Dermis blood vessel endothelial cell (primary cell): ENCODE measurements at places on chromosomes 12 and 14. TPM values are rescaled to one million over a fixed set of nuclear protein-coding genes. Genes with fewer than 3 reads are reported as not detected.

C12orf56 gene
- total RNA-seq = under 0.01 and 0.05 TPM in 2 replicates

GRCh38 chr12:104720339-104721038 lies 237.6 kb downstream of the SLC41A2 start:
- DNase-seq = peak; percentile 40

HHIPL1 gene
- 1.7 and 4.1 TPM in 2 replicates for total RNA-seq

ACOT6 gene
- not detected in 2 replicates for total RNA-seq

GRCh38 chr12:3980504-3981272 lies 107.5 kb upstream of the PARP11 start:
- DNase-seq = no peak

- peak; percentile 91 for DNase-seq
Measured at GRCh38 chr12:41521872-41522379, 333.8 kb downstream of the PDZRN4 start.

DNA sequence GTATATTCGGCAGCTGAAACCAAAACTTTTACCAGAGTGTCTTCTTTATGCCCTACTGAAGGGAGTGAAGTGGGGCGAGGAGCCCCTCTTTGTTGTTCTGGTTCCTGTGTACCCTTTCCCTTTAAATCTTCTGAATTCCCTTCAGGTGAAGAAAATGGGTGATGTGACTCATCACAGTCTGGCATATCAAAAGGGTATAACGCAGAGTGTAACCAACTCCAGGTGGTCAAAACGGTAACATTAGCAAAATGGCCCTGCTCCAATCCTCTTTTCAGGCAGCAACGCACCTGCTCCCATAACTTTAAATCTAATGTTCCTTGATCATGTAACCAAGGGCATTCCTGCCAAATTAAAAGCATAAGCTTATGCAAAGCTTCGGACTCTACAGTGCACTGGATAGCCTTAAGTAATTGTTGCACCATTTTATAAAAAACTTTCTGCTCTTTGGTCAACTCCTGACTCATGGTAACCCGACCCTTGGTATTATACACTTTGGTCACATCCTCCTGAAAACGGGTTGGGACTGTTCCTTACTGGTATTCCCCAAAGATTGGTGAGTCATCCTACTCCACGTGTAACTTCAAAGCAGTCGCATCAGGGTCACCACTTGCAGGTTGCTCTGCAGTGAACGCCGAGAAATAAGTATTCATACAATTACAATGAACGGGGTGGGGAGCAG lies 83.1 kb downstream of the KCNMB4 start:
- no peak for DNase-seq

EIF4B gene
- 1,240 and 1,351 TPM in 2 replicates for total RNA-seq

CD9 gene
- total RNA-seq = 517 and 1,153 TPM in 2 replicates

DNA sequence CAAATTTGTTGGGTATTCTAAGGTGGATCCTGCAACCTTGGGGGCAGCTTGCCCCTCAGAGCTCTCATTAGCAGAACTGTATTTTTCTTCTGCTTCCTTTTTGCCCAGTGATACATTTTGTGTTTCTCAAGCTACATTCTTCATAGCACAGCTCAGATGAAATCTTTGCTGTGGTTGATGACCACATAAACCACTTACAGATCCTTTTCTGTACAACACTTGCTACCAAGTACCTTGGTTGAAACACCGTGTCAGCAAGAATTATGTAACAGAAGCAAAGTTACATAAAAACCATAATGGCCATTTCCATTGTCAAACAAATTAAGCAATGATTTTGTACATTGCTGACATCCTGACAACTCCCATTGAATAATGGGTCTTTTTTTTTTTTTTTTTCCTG lies 9.7 kb upstream of the PLBD1 start:
- no peak for DNase-seq

GRCh38 chr14:99393059-99393655 lies 87.5 kb downstream of the SETD3 start:
- DNase-seq = peak; percentile 64

GRCh38 chr12:39805651-39806050 lies 186.0 kb upstream of the ABCD2 start:
- no peak for DNase-seq

DNA sequence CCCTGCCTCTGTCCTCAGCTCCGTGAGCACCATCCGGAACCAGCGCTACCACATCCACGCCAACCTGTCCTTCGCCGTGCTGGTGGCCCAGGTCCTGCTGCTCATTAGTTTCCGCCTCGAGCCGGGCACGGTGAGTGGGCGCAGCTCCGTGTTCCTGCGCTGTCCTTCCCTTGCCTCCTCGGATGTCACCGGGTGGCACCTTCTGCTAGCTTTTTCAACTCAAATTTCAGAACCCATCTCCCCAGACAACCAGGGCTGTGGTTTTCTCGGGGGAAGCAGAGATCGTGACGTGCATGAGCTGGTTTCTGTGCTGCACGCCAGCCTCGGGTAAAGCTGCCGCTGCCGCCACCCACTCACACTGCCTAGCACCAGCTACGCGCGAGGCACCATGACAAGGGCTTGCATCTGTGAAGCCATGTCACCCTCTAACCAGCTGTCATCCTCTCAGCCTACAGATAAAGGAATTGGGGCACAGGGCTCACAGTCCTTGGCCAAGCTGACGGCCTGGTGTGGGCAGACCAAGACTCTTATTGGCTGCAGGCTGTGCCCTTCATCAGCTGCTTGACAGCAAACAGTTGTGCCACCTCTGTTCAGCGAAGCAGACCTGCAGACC lies 152.1 kb downstream of the ADGRD1 start:
- DNase-seq = no peak

- DNase-seq = no peak
Measured at GRCh38 chr14:32473464-32473855, 144.4 kb downstream of the AKAP6 start.

RNU6-7 gene
- not detected in 2 replicates for total RNA-seq

DNA sequence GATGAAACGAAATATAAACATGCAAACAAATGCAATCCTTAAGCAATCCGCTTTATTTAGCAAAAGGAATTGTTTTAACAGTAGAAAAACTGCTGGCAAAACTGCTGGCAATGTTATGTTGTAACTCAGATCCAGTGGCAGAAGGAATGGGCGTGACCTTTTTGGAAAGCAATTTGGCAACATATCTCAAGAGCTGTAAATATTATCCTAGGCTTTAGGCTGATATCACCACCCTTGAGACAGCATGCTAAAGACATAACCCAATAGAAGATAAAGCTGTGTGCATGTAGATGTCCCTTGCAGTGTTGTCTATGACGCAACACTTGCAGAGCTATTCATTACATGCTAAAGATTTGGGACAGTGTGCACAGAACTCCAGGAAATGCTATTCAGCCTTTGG lies 138.5 kb downstream of the DICER1 start:
- no peak for DNase-seq

GRCh38 chr14:33352821-33353220 lies 414.1 kb downstream of the NPAS3 start:
- no peak for DNase-seq

GRCh38 chr12:110807640-110808039 lies 39.1 kb upstream of the CCDC63 start:
- DNase-seq = no peak

DNA sequence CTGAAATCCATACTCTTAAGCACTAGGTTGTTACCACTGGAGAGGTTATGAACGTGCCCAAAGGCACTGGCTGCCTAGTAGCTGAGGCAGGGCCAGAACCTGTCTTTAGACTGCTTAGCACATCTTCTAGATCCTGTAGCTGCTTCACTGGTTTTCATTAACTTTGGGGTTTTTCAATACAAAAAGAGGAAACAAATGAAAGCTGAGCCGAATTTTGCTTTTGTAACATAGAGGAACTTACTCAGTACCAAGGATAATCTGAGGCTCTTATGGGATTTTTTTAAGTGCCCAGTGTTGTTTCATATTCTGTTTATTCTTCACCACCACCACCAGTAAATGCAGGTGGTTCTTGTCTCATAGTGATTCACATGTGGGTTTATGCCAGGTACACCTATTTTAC lies 396.1 kb downstream of the RAD51B start:
- no peak for DNase-seq

DNA sequence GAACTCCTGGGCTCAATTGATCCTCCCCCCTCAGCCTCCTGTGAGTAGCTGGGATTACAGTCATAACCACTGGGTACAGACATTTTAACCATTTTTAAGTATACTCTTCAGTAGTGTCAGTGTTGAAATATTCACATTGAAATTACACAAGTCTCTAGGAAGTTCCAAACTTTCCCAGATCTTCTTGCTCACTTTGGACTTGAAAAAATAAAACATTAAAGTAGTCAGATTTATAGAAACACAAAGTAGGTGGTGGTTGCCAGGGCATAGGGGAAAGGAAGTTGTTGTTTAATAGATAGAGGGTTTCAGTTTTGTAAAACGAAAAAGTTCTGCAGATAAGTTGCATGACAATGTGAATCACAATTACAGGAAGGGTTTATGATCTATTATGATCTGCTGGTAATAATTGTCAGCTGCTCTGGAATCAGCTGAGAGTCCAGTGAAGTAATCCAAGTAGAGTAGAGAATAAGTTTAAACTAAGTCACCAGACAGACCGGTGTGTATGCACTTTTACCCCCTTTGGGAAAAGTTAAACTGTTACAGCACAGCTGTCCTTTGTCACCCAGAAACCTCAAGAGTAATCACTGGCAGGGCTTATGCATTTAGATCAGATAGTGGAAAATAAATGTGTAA lies 27.4 kb downstream of the PCNX1 start:
- DNase-seq = peak; percentile 51

GRCh38 chr14:26389646-26390508 lies 208.0 kb downstream of the NOVA1 start:
- DNase-seq = no peak

GRCh38 chr14:69537900-69538299 lies 36.8 kb downstream of the CCDC177 start:
- DNase-seq = no peak

ARG2 gene
- total RNA-seq = 39.5 and 61.5 TPM in 2 replicates

DNA sequence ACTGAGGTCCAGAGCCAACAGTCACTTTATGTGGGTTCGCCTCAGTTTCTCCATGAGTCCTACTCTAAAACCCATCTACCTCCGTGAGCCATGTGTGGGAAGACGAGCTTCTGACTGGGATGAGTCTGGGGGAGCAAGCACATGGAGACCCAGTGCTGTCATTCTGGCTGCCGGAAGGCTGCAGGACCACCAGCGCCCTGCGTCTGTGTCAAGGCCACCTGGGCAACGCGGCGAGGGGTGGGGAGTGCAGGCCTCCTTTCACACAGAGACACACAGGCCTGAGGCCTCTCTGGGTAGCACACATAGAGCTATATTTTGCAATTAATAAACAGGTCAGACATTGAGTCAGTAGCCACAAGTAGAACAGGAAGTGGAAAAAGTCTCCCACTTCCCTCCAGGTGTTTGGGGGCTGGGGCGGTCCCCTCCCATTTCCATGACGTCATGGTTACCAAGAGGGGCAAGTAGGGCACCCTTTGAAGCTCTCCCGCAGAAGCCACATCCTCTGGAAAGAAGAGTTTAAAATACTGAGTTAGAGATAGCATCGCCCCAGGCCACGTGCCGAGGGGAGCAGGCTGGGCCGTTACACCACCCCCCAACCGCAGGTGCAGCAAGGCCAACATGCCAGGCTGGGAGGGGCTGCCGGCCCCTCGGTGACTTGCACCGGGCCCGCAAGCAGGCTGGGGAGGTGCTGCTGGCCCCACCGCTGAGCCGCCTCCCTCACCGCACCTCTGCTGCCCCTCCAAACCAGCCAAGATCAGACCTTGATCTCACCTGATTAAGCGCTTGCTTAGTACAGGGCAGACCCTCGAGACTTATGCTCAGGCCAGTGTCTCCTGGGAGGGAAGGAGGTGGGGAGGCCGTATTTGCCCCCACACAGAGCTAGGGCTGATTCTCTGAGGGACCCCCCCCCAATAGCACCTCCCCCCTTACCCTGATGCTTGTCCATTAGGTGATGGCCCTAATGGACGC lies 32.7 kb downstream of the DAD1 start:
- peak; percentile 81 for DNase-seq

TBX5 gene
- not detected in 2 replicates for total RNA-seq

HOXC6 gene
- under 0.01 and 0.05 TPM in 2 replicates for total RNA-seq

- DNase-seq = peak; percentile 81
Measured at GRCh38 chr12:89451841-89452251, 72.8 kb downstream of the GALNT4 start.

- DNase-seq = no peak
Measured at GRCh38 chr12:24546661-24547060, 402.2 kb downstream of the BCAT1 start.
